ENCODE measurements at places on chromosomes 4 and X.

- no peak for DNase-seq
Observed at GRCh38 chr4:81492606-81493230, 21.0 kb upstream of the RASGEF1B start.

DNA sequence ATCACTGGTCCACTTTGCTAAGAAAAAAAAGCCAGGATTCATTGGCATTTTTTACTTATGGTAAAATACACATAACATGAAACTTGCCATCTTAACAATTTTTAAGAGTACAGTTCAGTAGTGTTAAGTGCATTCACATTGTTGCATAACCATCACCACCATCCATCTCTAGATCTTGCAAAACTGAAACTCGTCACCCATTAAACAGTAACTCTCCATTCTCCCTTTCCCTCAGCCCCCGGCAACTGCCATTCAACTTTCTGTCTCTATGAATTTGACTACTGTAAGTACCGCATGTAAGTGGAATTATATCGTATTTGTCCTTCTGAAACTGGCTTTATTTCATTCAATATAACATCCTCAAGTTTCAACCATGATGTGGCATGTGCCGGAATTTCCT is 56.3 kb upstream of the LNX1 start:
- DNase-seq: no peak

DNA sequence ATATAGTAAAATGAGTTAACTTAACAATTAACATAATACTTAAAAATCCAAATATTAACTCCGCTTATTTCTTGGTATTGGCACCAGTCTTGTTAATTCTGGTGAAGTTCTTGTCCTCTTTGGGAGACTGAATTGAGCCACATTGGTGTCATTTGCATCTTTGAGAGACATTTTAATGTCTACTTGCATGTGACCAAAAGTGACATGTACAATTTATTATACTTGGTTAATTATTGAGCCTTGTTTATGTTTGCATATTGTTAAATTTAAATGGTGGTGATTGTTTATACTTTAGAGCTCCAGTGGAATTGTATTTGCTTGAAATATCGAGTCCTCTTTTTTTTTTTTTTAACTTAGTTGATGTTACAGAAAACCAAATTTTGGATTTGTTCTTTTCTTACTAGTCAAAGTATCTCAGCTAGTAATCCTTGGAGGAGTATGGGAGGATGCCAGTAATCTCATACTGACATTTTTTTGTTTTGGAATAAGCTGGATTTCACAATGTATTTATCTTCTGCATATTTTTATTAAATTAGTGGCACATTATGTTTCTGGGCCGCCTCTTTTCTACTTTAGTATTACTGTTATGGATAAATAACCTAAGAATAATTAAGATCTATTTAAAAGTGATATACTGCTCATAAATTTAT is 3.9 kb downstream of the SPCS3 start:
- DNase-seq: no peak

DNA sequence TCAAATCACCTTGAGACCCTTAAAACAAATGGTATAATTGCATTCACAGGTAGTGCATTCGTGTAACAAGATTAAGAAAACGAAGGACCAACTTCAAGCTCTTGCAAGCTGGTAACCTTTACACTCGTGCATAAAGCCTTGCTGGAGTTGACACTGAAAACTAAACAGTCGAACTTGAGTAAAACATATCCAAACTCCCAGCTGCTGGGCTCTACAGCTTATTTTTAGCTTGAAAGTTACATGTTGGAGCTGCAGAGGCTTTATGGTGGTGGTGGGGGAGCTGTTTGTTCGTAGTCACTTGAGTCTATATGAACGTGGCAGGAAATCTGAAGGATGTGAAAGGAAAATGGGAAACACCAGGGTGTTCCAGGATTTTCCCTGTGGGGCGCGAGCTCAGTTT is 2.7 kb upstream of the WDR1 start:
- no peak for DNase-seq

DNA sequence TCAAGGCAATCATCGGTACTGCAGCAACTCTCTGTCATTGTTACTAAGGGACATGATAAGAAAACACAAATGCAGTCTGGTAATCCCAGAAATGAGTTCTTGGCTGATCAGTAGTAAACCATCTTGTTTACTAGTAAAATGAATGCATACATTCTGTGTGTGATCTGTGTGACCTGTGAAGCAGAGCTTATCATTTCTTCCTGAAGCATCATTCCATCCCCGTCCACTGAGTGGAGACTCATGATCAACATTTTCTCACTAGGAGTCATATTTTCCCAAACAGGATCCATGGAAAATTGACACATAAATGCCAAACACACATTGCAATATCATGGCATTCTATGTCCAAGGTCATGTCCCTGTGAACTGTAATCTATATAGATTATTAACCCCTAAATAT is 226.1 kb downstream of the ANKRD50 start:
- DNase-seq: no peak

GRCh38 chrX:147570483-147570882 is 341.2 kb upstream of the FMR1 start:
- DNase-seq: no peak

DNA sequence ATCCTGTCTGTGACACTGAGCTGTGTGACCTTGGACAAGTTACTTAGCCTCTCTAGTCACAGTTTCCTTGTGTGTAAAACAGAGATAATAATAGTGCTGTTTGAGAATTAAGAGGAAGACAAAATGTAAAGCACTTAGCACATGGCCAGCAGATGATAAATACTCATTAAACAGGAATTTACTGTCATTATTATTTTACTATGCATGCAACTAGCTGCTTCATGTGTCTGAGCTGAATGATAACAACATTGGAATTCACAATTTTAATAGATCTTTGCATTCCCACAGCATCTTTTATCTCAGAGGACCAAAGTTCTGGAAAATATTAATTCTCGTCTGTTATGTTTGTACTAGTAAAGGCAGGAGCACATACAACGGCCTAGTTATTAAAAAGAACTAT is 79.2 kb upstream of the TET2 start:
- no peak for DNase-seq

GRCh38 chr4:156825074-156825473 is 146.5 kb downstream of the PDGFC start:
- no peak for DNase-seq

GRCh38 chr4:121765368-121765705 is 373 bp upstream of the SMIM43 start:
- DNase-seq: no peak

DNA sequence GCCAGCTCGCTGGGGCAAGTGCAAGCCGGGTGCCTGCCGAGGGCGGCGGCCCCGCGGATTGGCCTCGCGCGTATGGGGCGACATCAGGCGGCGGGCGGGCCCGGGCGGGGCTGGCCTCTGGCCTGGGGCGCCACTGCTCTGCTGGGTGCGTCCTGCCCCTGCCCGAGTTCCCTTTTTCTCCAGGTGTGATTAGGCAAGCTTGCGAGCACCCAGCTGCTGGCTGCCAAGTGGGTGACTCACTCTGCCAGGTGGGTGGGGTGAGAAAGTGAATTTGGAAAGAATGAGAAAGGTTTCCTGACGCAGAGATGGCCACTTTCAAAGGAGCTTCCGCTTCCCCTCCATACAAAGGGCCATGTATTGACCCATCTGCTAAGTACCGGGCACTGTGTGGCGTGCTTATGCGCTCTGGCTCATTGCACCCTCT is 32.5 kb downstream of the FGFBP1 start:
- peak; percentile 72 for DNase-seq

DNA sequence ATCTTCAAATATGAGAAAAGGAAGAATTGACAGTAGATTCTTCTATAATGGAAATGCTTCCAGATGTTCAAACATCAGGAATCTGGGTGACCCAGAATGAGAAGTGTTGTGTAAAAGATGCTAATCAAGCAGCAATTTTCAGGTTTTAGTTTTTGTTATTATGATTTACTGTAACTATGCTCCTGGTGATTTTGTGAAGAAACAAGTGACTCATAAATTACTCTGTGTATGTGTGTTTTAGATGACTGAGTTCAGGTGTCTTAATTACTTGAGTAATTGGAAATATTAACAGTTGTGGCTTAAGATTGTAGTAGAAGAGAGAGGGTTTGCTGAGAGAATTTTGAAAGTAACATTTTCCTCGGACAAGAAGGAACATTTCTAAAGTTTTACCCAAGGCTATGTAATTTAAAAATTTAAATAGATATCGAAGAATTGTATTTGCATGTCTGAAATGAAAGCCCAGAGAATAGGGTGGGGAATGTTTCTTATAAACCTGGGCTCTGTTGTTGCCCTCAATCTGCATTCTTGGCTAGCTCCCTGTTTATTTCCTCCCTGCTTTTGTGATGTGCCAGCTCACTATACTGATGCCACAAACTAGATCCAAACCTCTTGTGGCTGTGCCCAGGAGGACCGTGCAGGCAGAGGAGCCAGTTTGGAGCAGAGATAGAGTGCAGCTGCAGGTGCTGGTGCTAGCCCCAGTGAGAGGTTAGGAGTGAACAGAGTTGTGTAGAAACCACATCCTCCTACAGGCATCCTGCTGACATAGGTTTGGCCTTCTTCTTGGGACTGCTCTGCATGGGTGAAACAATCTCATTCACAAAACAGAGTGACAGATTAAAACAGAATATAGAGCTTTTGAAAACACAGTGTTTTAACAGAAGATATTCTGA is 25.4 kb upstream of the TNIP3 start:
- DNase-seq: peak; percentile 58

- DNase-seq: no peak
Observed at GRCh38 chrX:10387011-10387410, 230.2 kb downstream of the CLCN4 start.

DNA sequence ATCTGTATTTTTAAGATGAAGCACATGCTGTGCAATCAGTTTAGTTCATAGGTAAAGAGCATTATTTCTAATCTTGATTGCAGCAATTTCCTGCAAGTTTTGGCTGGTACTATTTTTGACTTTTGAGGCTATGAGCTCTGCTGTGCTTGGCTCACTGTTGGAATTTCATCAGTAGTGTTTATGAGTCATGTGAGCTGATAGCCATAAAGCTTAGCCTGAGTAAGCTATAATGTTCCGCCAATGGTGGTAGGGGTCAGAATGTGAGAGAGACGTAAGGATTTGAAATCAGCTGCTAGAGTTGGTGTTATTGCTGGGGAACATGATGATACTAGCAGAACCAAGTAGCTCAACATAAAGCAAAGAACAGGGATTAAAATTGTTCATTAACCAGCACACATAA is 590.9 kb upstream of the GNPDA2 start:
- no peak for DNase-seq

DNA sequence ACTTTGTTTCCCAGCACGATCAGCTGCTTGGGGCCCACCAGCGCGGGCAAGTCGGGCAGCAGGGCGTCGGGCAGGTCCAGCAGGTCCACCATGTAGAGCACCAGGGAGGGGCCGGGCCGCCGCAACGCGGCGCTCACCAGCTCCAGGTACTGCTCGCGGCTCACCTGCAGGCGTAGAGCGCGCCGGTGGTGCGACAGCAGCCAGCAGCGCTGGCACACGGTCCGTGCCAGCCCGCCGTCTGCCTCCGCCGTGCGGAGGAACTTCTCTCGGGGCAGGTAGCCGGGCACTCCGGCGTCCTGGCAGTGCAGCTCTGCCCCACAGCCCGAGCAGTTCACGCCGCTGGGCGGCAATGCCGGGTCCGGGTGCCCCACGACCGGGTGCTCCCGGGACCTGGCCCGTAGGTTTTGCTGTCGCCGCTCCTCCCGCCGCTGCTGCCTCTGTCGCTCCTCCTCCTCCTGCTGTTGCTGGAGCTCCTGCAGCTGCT is 527 bp downstream of the NOA1 start:
- peak; percentile 71 for DNase-seq

DNA sequence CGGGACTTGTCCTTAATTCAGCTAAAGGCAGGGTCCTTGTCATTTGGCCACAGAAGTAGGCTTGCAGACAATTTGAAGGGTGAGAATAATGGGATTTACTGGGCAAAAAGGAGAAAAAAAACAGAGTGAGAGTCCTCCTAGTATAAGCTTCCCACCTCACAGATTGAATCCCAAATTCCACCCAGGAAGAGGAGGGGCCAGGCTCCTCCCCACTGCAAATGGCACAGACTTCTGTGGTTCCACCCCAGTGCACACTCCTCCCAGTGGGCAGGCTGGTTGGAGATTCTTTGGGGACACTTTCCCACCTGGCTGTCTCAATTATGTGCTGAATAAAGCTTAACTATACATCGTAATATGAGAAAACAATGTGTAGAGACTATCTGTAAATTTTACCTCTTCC is 31.6 kb downstream of the MEPE start:
- no peak for DNase-seq

GRCh38 chr4:93184053-93184452 is 644.5 kb upstream of the ATOH1 start:
- DNase-seq: no peak

GRCh38 chr4:169234137-169234855 is 36.5 kb downstream of the SH3RF1 start:
- no peak for DNase-seq

- DNase-seq: no peak
Observed at GRCh38 chr4:24917076-24917856, 4.4 kb upstream of the CCDC149 start.

- peak; percentile 68 for DNase-seq
Observed at GRCh38 chr4:184310171-184310567, 92.5 kb upstream of the ENPP6 start.

GRCh38 chr4:84502955-84503373 is 3.9 kb upstream of the NKX6-1 start:
- no peak for DNase-seq

DNA sequence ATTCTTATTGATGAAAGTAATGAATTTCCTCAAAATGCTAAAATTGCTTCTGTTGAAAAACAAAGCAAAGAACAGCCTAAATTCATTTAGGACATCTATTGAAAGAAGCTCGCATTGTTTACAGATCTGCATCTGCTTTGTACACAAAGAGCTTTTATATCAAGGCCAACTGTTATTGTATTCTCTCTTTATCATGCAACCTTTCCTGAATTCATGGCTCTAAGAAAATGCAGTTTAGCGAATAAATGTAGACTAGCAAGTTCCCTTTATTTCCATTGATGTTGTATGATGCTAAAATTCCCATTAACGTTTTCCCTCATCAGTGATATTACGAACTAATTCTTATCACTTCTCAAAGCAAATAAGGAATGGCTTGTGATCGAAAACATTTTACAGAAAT is 446.3 kb downstream of the MID1IP1 start:
- no peak for DNase-seq

DNA sequence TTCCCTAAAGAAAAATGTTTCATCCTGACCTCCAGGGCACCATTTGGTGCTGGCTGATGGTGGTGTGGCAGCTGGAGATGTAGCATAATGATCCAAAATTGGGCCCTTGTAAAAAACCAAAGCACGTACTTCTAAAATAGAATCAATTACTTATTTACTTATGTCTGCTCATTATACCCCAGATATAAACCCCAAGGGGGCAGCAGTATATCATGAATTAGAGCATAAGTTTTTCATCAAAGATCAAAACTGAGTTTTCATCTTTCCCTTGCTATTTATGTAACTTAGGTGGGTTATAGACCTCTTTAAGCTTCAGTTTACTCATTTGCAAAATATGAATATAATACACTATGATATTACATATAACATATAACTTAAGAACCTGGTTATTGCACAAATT is 241.1 kb downstream of the TACR3 start:
- no peak for DNase-seq
